ENCODE measurements at places on chromosomes 5 and 9.

- ATAC-seq, result no peak
Observed at GRCh38 chr5:10009802-10010201, 239.9 kb downstream of the ATPSCKMT start.

DNA sequence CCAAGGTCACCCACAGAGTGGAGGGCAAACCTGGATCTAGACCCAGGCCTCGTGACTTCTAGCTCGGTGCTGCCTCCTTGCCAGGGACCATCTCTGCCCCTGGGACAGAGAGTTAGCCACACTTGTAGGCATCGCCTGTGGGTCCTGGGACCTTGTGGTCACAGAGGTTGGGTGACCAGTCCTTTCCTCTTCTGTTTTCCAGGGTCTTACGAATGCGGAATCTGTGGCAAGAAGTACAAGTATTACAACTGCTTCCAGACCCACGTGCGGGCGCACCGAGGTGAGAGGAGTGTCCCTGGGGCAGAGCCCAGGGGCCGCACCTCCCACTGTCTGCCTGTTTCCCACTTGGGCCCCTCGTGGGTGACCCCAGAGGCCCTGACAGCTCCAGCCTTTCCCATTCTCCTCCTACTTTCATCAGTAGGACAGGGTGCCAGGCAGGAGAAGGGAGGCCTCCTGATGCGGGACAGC is 76.3 kb downstream of the AMBP start:
- no peak for ATAC-seq

GRCh38 chr5:170348137-170348633 is 41.0 kb downstream of the KCNMB1 start:
- ATAC-seq, result no peak

- ATAC-seq, result no peak
Observed at GRCh38 chr5:153885141-153885540, 153.6 kb downstream of the FAM114A2 start.

DNA sequence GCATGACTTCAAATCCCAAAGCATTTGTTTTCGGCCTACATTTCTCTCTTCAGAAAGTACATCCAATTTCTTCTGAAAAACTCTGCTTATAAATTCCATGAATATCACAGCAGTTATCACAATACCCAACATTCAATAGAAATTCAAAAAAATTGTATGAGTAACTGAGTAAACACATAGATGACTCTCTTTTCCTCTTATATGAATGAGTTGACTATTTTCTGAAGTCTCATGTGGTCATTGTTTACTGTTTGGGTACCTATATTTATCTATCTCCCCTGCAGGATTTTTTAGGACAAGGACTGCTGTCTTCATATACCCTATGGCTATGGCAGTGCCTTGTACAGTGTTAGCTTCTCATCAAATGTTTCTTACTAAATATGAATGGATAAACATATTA is 157.1 kb downstream of the HTR1A start:
- ATAC-seq, result no peak

GRCh38 chr9:6015278-6016157 is at the start of gene RANBP6:
Gene RANBP6 (minus strand): TSS chr9:6015624. CDS start chr9:6015607, 17 bp downstream.
- peak; percentile 99 for ATAC-seq

GRCh38 chr9:120937596-120937995 is 11.0 kb upstream of the TRAF1 start:
- no peak for ATAC-seq

DNA sequence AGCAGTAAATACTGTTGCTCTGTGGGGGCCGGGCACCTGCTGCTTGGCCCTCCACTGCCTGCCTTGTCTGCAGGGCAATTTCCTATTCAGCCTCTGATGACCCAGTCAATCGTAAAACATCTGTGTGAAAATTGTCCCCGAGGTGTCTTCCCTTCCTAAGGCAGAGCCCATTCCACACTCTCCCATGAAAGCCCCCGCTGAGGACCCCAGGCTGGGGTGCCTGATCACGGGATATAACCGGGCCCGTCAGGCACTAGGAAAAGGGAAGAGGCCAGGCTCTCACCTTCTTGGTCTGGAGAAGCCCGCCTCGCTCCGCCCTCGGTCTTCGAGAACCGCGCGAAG is 27.2 kb upstream of the SCGB3A1 start:
- no peak for ATAC-seq

DNA sequence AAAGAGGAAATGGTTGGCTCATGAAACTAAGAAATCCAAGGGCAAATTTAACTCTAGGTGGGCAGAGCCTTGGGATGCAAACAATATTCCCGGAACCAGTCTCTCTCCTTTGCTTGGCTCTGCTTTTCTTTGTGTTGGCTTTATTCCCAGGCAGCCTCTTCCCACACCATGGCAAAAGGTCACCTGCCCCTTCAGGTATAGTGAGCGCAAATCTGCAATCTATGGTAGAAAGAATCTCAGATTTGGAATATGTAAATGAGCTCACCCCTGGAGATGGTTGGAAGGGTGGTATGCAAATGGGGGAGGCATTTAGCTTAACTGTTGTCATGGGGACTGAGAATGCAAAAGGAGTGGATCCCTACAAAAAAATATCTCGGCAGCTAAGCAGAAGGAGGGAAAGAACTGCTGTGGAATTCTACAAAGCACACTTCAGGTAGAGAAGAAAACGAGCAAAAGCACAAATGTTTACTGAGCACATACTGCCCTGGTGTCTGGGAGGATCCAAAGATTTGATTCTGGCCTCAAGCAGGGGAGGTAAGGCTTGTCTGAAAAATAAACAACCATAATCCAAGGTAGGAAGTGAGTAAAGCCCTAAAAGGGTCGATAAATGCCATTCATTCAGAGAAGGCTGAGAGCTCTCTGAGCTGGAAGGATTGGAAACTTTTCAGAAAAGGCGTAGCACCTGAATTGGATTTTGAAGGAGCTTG is 139.7 kb downstream of the TLE1 start:
- no peak for ATAC-seq

DNA sequence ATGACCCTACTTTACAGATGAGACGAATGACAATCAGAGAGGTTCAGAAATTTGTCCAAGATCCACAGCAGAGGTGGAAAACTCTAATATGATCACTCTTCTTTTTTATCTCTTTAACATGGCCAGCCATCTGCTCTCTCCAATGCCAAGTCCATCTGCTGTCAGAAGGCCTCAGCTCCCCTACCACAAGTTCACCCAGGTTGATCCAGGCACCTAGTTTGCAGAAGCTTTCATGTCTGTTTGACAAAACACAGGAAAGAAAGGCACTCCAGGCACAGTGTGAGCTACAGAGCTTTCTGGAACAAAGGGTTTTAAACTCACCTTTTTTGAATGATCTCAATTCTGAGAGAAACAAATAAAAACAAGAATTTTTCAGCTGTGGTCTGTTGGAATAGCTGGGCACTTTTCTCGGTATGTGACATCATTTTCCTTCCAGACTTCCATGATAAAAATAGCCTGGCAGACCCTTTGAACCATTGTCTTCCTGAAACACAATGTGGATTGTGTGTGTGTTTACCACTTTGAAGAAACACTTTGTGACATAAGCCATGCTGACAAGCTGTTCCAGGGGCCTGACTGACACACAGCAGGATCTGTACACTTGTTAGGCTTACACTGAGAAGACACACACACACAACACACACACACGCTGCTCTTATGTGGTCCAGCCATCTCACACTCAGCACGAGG is 214.3 kb downstream of the AGTPBP1 start:
- no peak for ATAC-seq

DNA sequence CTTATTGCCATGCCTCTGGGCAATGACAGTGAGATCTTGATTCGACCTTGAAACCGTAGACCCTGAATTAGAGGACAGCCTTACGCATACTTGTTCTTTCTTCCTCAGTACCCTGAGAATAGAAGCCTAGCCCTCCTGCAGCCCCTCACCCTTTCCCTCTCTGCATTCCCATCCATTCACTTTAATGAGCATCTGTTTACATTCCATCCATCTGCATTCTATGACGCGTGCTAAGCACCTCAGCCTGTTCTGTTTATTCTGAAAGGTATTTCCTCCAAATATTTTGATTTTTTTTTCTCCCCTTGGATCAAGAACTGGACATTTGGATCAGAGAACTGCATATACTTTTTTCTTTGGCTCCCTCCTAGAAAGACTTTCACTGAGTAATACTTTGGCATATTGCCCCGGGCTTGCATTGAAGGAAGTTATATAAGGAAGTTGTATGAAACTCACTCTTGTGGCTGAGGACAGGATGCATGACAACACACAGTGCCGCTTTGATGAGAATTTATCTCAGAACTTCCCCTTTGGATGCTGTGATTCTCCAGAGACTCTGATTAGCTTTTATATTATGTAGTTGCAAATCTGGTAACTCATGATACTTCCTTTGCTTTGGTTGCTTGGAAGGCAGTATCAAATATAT is 15.7 kb downstream of the TMEM8B start:
- peak; percentile 73 for ATAC-seq

DNA sequence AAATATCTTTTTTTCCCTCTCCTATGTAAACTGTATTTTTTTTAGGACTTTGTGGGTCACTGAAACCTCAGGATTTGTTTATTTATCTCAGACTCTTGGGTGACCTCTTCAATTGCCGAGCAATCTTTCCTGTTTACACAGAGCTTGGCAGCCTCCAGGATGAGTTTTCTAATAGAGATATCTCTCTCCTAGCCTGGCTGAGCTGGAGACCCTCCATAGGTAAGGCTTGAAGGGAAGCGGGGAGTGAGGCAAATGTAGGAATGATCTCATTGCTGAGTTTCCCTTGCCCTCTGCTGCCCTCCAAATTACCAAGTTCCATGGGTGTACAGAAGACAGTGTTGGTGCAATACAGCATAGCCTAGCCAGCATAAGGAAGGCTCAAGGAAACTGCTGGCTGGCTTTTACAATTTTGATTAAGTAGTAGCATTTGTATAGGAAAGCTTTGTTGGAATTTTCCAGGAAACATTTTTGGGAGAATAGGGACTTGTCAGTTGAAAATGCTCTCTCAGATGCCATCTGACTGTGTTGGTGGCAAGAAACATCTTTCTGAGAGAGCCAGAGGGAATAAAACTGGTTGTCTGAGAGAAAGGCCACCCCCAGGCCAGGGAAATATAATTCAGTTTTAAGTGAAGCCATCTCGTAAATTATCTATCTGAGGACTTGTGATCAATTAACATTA is 116.0 kb downstream of the NMUR2 start:
- ATAC-seq, result no peak

GRCh38 chr5:156460471-156460870 is 133.5 kb downstream of the SGCD start:
- no peak for ATAC-seq

DNA sequence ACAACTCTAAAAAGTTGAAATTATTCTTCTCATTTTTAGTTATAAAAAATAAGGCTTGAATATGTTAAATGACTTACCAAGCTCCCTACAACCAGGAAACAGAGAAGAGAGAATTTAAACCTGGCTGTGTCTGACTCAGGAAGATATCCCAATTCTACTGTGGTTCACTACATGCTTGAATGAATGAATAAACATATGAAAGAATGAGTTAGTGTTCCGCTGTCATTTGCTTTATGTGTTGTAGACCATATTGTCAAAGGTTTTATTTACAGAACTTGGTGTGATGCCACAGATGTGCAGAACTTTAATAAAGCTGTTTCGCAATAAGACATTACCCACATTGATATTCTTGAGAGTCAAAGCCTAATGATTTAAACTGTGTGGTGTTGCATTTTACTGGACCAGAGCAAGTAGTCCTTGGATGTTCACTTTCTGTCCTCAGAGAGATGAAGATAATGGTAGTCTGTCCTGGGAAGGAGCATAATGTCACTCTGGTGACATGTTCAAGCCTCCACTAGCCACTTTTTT is 313.2 kb downstream of the TRIM32 start:
- ATAC-seq, result no peak

DNA sequence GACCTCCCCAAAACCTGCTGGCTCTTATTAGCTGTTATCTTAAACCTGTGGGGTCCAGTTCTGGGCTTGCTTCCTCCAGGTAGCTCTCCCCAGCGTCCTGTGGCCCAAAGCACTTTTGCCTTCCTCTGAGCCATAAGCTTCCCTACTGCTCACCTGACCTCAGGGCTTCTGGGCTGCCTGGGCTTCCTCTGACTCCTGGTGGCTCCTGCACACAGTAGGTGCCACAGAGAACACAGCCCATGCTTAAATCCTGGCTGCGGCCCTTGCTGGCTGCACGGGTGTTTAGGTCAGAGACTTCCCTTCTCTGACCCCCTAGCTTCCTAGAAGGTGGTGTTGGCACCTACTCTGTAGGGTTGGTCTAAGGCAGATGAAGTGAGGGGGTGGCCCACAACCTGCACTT is 2.5 kb downstream of the RALGDS start:
- ATAC-seq, result no peak
